Suprapubic skin (tissue), 4 donors: ENCODE measurements at places on chromosomes 4 and X.
A peak's percentile ranks its signal among the peaks of the same experiment; 100 is the strongest.

- DNase-seq: no peak
These were observed 6.8 kb upstream of the IQSEC2 start for GRCh38 chrX:53288189-53288588.

- no peak for DNase-seq
These were observed 27.6 kb upstream of the ZNF81 start for GRCh38 chrX:47808904-47809788.

- DNase-seq: no peak
These were observed 88.6 kb downstream of the HHIP start for GRCh38 chr4:144734522-144734921.

DNA sequence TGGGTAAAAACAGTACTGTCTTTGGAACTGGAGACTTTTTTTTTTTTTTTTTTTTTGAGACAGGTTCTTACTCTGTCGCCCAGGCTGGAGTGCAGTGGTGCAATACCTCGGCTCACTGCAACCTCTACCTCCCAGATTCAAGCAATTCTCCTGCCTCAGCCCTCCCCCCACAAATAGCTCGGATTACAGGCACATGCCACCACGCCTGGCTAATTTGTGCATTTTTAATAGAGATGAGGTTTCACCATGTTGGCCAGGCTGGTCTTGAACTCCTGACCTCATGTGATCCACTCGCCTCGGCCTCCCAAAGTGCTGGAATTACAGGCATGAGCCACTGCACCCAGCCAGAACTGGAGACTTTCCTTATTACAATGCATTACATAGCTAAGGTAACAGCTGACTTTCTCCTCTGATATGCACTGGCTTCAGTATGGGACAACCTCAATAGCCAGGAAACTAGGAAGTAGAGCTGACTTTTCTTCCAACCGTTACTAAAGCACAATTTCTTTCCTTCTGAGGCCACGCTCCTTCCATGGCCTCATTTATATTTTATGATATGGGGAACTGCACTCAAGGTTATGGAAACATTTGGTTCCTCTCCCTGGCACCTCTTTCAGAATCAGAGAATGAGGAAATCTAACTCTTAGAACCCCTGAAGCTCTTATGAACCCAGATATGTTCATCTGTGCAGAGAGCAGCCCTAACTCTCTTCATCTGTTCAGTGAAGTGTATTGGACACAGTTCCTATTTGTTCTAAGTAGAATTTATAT, 53.5 kb upstream of the FAM9B start:
- no peak for DNase-seq

GRCh38 chr4:119748853-119749252, 120.2 kb upstream of the PDE5A start:
- no peak for DNase-seq

- no peak for DNase-seq
These were observed 44.0 kb upstream of the GATB start for GRCh38 chr4:151804821-151805220.

- DNase-seq: no peak
These were observed 8.8 kb downstream of the INTU start for GRCh38 chr4:127641524-127641923.

DNA sequence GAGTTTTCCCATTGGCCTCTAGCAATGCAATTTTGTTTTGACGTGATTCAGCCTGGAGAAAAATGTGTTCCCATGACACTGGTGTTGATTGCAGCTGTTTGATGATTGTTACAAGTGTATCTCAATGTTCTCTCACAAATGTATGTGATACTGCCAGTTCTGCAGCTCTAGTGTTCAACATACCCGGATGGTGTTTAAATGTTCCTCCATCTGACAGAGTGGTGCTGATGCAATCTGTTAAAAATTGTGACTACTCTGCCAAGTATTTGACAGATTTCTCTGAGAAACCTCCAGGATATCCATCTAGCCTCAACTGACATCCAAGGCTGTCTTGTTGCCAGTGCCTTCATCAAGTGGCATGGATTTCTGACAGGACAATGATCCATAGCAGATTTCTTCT, 657.2 kb upstream of the DIAPH2 start:
- DNase-seq: no peak

- DNase-seq: no peak
These were observed 24.0 kb upstream of the XIAP start for GRCh38 chrX:123835661-123836371.

DNA sequence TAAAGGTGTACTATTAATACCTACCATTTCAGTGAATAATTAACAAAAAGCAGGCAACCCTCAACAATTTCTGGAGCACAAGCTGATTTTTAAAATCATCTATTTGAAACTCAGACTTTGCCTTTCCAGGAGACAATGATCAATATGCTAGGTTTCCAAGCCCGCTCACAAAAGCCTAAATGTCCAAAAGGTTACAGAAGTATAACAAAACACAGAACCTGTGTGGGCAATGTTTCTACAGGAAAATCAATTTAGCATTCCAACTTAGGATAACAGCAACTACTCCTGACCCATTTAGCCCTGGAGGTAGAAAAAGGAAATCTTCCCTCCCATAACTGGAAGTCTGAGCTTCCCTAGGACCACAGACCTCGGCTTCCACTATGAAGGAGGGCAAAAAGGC, 3.9 kb downstream of the TAB3 start:
- DNase-seq: no peak

- no peak for DNase-seq
These were observed 405.3 kb upstream of the EDA2R start for GRCh38 chrX:67044029-67044653.

- no peak for DNase-seq
These were observed 52.3 kb downstream of the LGI2 start for GRCh38 chr4:24978291-24979075.

GRCh38 chrX:136390921-136391320, 90.2 kb downstream of the ADGRG4 start:
- no peak for DNase-seq

GRCh38 chr4:129014566-129015509, 78.5 kb downstream of the SCLT1 start:
- DNase-seq: no peak

- no peak for DNase-seq
These were observed 107.4 kb upstream of the STOX2 start for GRCh38 chr4:183797445-183798300.

DNA sequence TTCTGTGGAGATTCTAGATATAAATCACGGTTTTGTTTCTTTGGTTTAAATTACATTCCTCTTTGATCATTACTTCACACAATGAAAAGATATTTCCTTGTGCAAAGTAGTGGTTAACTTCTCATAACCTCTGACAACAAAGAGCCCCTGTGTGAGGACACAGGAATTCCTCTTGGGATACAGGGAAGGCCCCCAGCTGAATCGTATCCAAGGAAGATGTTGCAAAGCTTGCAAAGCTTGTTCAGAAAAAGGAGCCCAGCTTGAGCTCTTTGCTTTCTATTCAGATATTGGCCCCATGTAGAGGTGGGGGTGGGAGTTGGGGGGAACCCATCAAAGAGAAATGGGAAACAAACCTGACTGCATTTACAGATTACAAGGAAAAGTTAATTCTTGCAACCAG, 145.7 kb downstream of the RELL1 start:
- no peak for DNase-seq

DNA sequence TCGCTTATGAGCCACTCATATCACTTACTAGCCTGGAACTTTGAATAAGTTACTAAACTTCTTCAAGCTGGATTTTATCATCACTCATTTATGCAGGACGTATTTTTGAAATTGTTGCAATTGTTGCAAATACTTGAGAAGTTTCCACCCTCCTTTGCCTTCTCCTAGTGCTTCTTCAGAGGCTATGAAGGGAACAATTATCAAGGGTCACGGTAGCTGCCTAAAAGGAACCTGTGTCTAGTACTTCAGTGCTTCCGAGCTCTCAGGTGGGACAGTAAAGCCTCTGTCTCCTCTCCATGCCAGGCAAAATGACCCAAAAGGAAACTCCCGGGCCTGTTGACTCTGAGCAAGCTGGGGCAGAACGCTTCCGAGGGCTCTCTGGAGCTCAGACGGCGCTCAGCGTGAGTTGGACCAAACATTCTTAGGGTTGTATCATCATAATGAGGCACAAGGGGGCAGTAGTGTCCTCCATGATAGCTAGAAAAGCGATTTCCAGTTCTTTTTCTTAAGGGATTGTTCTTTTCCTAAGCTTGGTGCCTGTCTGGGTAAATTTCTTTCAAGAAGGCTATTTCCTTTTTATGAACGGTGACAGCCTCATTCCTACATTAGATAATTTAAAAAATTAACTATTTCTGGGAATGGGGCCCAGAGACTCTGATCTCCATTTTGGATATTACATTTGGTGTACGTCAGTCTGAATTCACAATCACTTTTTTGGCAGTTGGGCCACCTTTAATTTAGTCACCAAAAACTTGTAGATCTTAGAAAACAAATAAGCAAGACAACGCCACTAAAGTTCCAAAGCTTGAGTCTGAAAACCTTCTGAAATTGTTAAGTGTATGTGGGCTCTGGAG, 73.1 kb downstream of the PACRGL start:
- DNase-seq: no peak

GRCh38 chr4:1233641-1234308, 15.2 kb downstream of the CTBP1 start:
- no peak for DNase-seq

DNA sequence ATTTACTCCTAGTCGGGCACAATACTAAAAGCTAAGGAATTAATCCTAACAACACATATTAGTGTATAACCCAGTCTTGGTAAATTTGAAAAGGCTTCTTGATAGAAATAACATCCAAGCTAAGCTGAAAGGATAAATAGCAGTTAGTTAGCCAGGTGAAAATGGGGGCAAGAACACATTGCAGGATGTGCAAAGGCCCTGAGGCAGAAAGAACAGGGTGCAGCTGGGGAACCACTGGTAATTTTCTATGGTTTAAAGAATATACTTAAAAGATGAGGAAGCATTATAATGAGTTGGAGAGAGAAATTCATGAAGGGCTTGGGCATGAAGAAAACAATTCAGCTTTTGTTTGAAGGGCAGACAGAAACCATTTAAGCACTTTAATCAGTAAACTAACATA, 689.0 kb downstream of the ADGRL3 start:
- DNase-seq: no peak

DNA sequence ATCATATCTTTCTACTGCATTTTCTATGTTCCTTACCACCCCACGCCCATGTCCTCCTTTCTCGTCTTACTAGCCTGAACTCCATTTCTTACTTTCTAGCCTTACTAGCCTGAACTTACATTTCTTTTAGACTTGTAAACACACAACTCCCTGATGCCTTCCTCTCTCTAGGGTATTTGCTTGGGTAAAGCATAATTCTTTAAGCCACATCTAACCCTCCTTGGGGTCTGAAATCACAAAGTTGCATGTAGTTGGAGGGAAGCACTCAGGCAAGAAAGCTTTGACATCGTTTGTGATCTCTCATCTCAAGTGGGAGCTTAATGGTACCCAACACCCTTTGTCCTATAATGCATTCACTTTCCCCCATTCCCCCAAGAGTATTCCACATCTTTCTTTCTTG, 124.4 kb downstream of the SPOCK3 start:
- no peak for DNase-seq

GRCh38 chrX:19954335-19955096, 36.3 kb downstream of the BCLAF3 start:
- DNase-seq: no peak

DNA sequence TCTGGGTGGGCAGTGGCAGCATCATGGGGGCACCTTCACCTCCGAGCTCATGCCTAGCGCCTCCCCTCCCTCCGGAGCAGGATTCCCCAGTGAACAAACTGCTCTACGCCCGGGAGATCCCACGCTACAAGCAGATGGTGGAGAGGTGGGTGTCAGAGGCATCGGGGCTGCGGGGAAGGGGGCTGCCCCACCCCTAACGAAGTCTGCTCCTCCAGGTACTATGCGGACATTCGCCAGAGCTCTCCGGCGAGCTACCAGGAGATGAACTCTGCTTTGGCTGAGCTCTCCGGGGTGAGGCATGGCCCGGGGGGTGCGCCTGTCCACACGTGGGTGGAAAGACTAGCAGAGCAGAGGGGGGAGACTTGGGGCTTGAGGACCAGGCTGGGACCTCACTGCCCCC, 2.7 kb upstream of the SRPK3 start:
- no peak for DNase-seq

- DNase-seq: no peak
These were observed 79.0 kb upstream of the EDA2R start for GRCh38 chrX:66717926-66718325.

GRCh38 chr4:146299607-146300006, 85.3 kb downstream of the REELD1 start:
- no peak for DNase-seq

- peak; percentile 73 for DNase-seq
These were observed 23.8 kb downstream of the SSX1 start for GRCh38 chrX:48278958-48279357.

DNA sequence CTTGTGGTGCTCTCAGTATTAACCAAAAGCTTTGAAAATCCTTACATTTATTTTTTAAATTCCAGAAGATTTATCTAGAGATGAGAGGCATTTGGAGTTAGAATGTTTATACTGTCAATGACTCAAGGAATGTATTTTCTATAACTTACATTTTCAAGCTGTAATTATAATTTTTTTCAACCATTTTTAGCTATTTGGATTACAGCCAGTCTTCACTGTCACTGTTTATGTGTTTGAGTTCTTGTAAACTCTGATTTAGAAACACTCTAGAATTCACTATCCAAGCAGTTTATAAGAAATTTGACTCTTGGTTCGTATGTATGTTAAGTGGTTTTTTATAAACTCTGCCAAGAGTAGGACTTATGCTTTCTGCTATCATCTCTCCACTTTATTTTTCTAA, 36.7 kb upstream of the GUCY1A1 start:
- no peak for DNase-seq

DNA sequence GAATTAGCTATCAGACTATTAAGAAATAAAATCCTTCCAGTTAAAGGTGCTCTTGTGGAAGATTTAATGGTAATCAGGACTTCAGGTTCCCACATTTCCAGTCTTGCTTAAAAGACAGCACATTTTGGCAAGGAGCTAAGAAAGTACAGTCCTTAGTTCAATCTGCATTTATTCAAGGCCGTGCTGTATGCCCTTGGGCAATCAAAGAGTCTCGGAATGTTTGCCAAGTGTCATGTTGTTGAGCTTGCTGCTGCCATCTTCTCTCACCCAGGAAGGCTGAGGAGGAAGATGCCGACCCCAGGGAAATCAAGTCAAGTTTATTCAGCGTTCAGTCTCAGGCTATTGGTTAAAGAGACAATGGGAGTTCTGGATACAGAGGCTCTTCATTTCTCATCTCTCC, 388.1 kb upstream of the IGFBP7 start:
- DNase-seq: no peak

DNA sequence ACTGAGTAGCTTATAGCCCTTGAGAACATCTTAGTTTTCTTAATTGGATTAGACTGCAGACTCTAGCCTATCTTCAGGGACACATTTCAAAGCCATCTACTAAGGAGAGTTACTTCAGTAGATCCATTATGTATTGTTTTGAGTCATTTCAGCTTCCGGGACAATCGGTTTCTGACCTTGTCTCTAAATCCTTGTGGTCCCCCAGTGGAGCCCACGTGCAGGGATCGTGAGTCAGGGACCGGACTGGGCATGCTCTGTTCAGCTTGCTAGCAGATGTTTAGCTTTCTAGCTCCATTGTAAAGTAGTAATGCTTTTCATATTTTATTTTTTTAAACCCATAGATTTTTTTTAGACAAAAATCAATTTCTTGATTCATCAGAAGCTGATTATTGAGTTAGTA, 211.9 kb upstream of the PRPS2 start:
- DNase-seq: no peak

- DNase-seq: no peak
These were observed 35.5 kb downstream of the NWD2 start for GRCh38 chr4:37279894-37280592.
